ENCODE measurements at places on chromosomes 12 and 14. TPM values are rescaled to one million over a fixed set of nuclear protein-coding genes. Genes with fewer than 3 reads are reported as not detected.

TMEM63C gene
- total RNA-seq = 2.8 TPM

DNA sequence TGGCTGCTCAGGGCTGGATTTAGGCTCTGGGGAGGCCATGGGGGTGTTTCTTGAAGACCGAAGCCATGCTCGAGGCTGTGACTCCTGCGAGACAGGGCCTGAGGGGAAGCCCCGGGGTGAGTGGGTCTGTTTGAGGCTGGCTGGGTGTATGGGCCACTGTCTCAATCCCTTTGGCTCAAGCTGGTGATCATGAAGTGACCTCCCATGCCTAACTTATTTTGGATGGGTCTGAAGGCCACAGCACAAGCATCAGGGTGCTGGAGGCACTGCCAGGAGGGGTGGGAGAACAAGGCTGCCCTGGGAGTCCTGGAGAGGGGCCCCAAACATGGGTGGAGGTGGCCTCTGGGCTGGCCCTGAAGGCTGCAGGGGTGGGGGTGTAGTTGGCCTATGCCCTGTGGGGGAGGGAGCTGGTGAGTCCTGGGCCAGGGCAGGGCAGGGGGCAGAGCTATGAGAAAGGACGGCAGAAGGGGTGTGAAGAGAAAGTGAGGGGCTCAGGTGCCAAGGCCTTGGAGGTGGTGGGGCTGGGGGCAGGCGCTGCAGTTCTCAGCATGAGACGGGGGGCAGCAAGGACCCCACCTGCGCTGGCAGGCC is 100.9 kb downstream of the KIF26A start:
- no peaks in the 10 kb centered on the region for H3K4me1 ChIP-seq
- H3K27ac ChIP-seq = no peak overlapping the region
- H3K36me3 ChIP-seq = no peaks in the 10 kb centered on the region
- no peak for DNase-seq

NEUROD4 gene
- total RNA-seq = not detected

KCNMB4 gene
- total RNA-seq = 1.1 TPM

- no peak overlapping the region for H3K4me3 ChIP-seq
- no peaks in the 10 kb centered on the region for H3K27me3 ChIP-seq
- no peaks in the 10 kb centered on the region for H3K36me3 ChIP-seq
- DNase-seq = no peak
- peaks cover 35% of the 10 kb centered on the region for H3K4me1 ChIP-seq
Measured at GRCh38 chr12:54956818-54957641, 27.5 kb downstream of the TESPA1 start.

DNA sequence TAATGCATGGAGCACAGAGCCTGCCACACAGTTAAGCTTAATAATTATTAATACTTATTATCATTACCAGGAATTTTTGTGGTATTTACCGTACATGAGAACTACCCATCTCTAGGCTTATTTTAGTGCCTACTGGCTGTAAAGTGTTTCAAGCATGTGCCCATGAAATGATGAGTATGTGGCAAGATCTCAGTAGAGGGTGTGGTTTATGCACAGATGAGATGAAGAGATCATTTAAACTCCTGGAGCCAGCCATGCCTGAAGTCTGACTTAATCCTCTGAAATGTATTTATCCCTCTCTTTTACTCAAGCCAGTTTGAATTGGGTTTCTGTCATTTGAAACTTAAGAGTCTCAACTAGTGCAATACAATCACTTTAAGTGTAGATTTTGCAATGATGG is 60.2 kb downstream of the DAO start:
- H3K36me3 ChIP-seq = no peaks in the 10 kb centered on the region
- H3K27me3 ChIP-seq = no peaks in the 10 kb centered on the region
- H3K4me3 ChIP-seq = no peak overlapping the region
- no peak overlapping the region for H3K27ac ChIP-seq
- no peak for DNase-seq

DNA sequence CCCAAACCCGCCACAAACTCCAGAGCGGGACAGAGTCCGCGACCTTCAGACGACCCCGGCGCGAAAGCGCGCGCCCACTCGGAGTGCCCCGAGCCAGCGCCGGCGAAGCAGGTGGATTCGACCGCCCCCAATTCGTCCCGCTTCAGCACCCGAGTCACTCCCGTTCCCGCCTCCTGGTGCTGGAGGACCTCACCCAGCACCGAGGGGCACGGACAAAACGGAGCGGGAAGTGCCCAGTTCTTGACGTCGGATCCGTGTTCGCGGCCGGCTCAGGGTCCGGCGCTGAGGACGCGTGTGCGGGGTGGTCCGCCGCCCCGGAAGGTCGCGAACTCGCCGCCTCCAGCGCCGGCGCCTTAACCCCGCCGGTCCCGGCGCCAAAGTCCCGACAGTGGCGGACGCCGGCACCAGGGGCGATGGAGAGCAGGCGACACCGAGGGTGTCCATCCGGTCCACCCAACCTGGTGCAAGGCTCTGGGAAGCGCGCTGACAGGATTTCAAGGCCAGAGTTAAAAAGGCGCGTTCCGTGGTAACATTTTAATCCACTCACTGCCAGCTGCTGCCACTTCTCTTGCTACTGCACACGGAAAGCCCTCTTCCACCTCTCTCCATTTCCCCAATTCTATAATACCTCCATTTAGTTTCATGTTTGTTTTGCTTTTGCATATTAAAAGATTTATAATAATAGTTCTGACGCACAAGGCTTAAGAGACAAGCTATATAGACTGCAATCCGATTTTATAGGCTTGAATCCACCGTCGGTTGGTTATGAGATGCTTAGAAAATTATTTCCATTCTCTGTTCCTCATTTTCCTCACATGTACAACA is 240.0 kb upstream of the CPNE8 start:
- peaks cover 51% of the 10 kb centered on the region for H3K27me3 ChIP-seq
- H3K36me3 ChIP-seq = no peaks in the 10 kb centered on the region
- DNase-seq = peak; percentile 72
- H3K4me1 ChIP-seq = peaks cover 15% of the 10 kb centered on the region

ZDHHC22 gene
- total RNA-seq = not detected

SSPN gene
- 9.8 TPM for total RNA-seq

DNA sequence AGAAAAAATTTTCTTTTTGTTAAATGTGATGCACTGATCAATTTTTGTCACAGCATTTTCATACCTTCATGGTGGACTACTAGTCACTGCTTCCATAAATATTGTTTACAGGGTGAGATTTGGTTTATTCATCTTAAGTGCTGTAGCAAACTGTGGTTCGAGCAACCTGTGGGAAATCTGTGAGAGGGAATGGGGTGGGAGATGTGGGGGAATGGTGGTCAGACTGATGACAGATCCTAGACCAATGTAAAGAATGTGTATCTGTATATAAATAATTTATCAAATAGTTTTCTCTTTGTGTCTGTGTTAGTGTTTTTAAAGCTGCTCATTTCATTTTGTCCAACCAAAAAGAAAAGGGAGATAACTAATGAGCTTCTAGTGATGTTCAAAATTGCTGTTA is 26.7 kb downstream of the CSRP2 start:
- H3K27ac ChIP-seq = no peak overlapping the region
- peaks cover 24% of the 10 kb centered on the region for H3K36me3 ChIP-seq
- no peak overlapping the region for H3K4me3 ChIP-seq

MIP gene
- not detected for total RNA-seq

GRCh38 chr14:94485944-94486841 is 10.2 kb upstream of the SERPINA9 start:
- H3K36me3 ChIP-seq = no peaks in the 10 kb centered on the region
- peak; percentile 89 for DNase-seq
- H3K4me1 ChIP-seq = peaks cover 16% of the 10 kb centered on the region
- H3K4me3 ChIP-seq = no peak overlapping the region
- peaks cover 23% of the 10 kb centered on the region for H3K27me3 ChIP-seq

DNA sequence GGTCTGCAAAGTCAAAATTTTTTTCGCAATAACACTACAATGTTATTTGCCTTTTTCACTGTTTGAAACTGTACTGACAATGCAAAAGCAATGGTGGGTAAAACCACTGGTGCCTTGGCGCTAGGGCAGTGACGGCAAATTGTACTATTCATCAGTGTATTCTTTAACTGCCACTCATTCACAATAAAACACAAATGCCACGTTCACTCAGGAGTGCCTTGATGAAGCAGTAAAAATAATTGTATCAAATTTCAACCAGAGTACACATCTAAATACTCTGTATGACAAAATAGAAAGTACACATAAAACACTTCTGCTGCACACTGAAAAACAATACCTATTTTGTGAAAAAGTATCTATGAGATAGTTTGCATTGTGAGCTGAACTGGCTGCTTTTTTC is 17.8 kb downstream of the DCAF5 start:
- H3K27ac ChIP-seq = no peak overlapping the region
- peaks cover 91% of the 10 kb centered on the region for H3K4me1 ChIP-seq
- no peak overlapping the region for H3K4me3 ChIP-seq
- H3K36me3 ChIP-seq = no peaks in the 10 kb centered on the region
- no peak for DNase-seq
- H3K27me3 ChIP-seq = no peaks in the 10 kb centered on the region

ZBTB25 gene
- total RNA-seq = 23.3 TPM

Data from spleen (tissue), 13 donors.